ENCODE measurements at places on chromosomes 1 and 21. TPM values are rescaled to one million over a fixed set of nuclear protein-coding genes. Genes with fewer than 3 reads are reported as not detected.

DNA sequence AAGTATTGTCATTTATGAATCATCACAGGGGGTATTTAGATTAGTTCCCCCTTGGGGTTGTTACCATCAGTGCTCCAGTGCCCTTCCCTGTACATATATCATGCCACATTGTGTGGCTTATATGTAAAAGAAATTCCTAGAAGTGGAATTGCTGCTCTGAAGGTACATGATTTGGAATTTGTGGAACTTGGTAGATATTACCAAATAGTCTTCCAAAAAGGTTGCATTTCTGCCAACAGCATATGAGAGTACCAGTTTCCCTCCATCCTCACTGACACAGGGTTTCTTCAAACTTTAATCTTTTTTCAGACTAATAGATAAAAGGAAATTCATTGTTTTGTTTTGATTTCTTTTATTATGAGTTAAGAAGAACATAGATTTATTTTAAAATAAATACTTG, 41.3 kb downstream of the AKNAD1 start:
- H3K4me1 ChIP-seq, result no peaks in the 10 kb centered on the region
- peaks cover 9% of the 10 kb centered on the region for H3K27me3 ChIP-seq
- DNase-seq, result no peak
- no peak overlapping the region for H3K27ac ChIP-seq
- no peaks in the 10 kb centered on the region for H3K36me3 ChIP-seq

- H3K4me1 ChIP-seq, result peaks cover 4% of the 10 kb centered on the region
- H3K4me3 ChIP-seq, result no peak overlapping the region
- H3K27me3 ChIP-seq, result no peaks in the 10 kb centered on the region
Measured at GRCh38 chr21:37188825-37189224, 78.3 kb downstream of the VPS26C start.

Gene HSPA6
- 0.34 TPM for total RNA-seq

Gene LPGAT1
- total RNA-seq, result 18.1 TPM

- H3K4me1 ChIP-seq, result no peaks in the 10 kb centered on the region
- DNase-seq, result no peak
- H3K36me3 ChIP-seq, result no peaks in the 10 kb centered on the region
- no peaks in the 10 kb centered on the region for H3K27me3 ChIP-seq
- no peak overlapping the region for H3K27ac ChIP-seq
Measured at GRCh38 chr1:93729502-93729901, 47.9 kb upstream of the BCAR3 start.

Gene AMY2A
- not detected for total RNA-seq

- no peaks in the 10 kb centered on the region for H3K4me1 ChIP-seq
- no peak overlapping the region for H3K27ac ChIP-seq
- no peak overlapping the region for H3K4me3 ChIP-seq
Measured at GRCh38 chr1:87615491-87615890, 286.8 kb downstream of the LMO4 start.

Gene SCCPDH
- total RNA-seq, result 46.3 TPM

Gene OR10J1
- not detected for total RNA-seq

- H3K27ac ChIP-seq, result no peak overlapping the region
- H3K4me3 ChIP-seq, result no peak overlapping the region
- H3K27me3 ChIP-seq, result peaks cover 5% of the 10 kb centered on the region
- DNase-seq, result no peak
- H3K4me1 ChIP-seq, result no peaks in the 10 kb centered on the region
Measured at GRCh38 chr1:17624611-17625233, 85.2 kb downstream of the ARHGEF10L start.

Gene ORC1
- total RNA-seq, result 54.3 TPM

GRCh38 chr1:200427744-200428143, 17.9 kb upstream of the ZNF281 start:
- no peak overlapping the region for H3K27ac ChIP-seq
- H3K4me1 ChIP-seq, result peaks cover 15% of the 10 kb centered on the region
- no peaks in the 10 kb centered on the region for H3K36me3 ChIP-seq
- no peaks in the 10 kb centered on the region for H3K27me3 ChIP-seq

Gene SEMA4A
- 13.2 TPM for total RNA-seq

GRCh38 chr21:46468108-46468774, 9.6 kb downstream of the DIP2A start:
- H3K27me3 ChIP-seq, result no peaks in the 10 kb centered on the region
- H3K27ac ChIP-seq, result no peak overlapping the region
- H3K36me3 ChIP-seq, result peaks cover 7% of the 10 kb centered on the region
- DNase-seq, result no peak
- no peak overlapping the region for H3K4me3 ChIP-seq
- H3K4me1 ChIP-seq, result peaks cover 24% of the 10 kb centered on the region

DNA sequence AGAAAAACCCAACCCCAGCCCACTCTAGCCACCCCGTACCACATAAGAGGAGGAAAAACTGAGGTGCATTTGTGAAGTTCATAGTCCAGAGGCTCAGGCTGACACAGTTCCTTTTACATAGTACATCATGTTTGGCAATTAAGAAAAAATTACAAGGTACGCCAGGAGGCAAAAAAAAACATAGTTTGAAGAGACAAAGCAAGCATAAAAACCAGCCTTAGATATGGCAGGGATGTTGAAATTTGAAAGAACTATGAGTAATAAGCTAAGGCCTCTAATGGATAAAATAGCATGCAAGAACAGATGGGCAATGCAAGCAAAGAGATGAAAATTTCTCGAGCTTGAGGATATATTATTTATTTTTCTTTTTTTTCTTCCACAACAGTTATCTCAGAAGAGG, 31.9 kb downstream of the MIXL1 start:
- H3K4me3 ChIP-seq, result no peak overlapping the region
- H3K36me3 ChIP-seq, result peaks cover 22% of the 10 kb centered on the region
- no peak for DNase-seq
- no peak overlapping the region for H3K27ac ChIP-seq
- H3K27me3 ChIP-seq, result no peaks in the 10 kb centered on the region
- no peaks in the 10 kb centered on the region for H3K4me1 ChIP-seq

Gene LCE3E
- total RNA-seq, result not detected

DNA sequence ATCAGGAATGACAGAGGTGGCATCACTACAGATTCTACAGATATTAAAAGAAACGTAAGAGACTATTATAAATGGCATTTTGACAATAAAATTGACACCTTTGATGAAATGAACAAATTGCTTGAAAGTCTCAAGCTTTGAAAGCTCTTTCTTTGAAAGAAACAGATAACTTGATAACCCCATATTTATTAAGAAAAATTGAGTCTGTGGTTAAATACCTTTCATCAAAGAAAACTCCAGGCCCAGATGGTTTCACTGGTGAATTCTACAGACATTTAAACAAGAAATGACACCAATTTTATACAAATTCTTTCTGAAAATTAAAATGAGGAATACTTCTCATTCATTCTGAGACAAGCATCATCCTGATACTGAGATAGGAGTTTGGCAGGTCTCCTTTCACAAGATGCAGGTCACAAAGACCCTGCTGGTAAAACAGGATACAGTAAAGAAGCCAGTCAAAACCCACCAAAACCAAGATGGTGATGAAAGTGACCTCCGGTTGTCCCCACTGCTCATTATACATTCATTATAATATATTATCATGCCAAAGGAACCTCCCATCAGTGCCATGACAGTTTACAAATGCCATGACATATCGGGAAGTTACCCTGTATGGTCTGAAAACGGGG, 210.9 kb downstream of the AKT3 start:
- H3K36me3 ChIP-seq, result peaks cover 20% of the 10 kb centered on the region
- H3K27ac ChIP-seq, result no peak overlapping the region
- DNase-seq, result no peak
- no peaks in the 10 kb centered on the region for H3K27me3 ChIP-seq

GRCh38 chr1:156751451-156751756, at the start of gene HDGF:
Gene HDGF (minus strand): TSS chr1:156751675. CDS start chr1:156751429, 246 bp downstream.
- no peak for DNase-seq
- H3K27ac ChIP-seq, result peak within 1 kb of the TSS; percentile 99
- peaks cover 32% of the 10 kb centered on the region for H3K36me3 ChIP-seq
- H3K4me3 ChIP-seq, result peak within 1 kb of the TSS; percentile 99
- peaks cover 41% of the 10 kb centered on the region for H3K4me1 ChIP-seq

Gene KCNN3
- 0.02 TPM for total RNA-seq

Gene MAP1LC3C
- not detected for total RNA-seq

- H3K27ac ChIP-seq, result no peak overlapping the region
- peaks cover 50% of the 10 kb centered on the region for H3K27me3 ChIP-seq
- no peak for DNase-seq
- H3K4me1 ChIP-seq, result peaks cover 12% of the 10 kb centered on the region
Measured at GRCh38 chr1:156673387-156674121, 3.7 kb downstream of the NES start.

Gene CFHR4
- not detected for total RNA-seq

DNA sequence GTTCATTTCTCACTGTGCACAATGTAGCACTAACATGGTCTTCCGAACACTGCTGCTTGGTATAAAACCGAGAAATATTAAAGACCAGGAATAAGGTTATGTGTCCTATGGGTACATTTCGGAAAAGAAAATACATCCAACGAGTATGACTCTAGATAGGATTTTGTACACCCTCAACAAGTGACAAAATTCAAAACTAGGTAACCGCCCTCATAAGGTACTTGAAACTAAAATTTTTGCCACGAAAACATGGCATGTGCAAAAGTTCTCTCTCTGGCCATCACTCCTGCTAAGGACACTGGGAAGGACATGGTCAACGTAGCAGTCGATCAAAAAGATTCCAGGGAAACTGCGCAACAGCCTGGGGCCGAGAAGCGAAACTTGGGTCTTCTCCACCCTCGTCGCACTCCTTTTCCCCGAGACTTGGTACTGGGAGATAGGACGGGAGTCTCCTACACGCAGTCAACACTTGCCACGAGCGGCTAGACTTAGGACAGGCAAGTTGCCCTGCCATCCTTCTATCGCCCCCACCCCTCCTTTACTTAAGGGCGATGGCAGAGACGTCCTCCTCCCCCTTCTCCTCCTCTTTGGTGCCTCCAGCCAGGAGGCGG, 338 bp upstream of the TOR1AIP1 start:
- H3K4me1 ChIP-seq, result peaks cover 36% of the 10 kb centered on the region
- DNase-seq, result no peak
- H3K27me3 ChIP-seq, result no peaks in the 10 kb centered on the region
- H3K4me3 ChIP-seq, result peak overlapping the region; percentile 96
- H3K27ac ChIP-seq, result peak overlapping the region; percentile 99
- H3K36me3 ChIP-seq, result peaks cover 13% of the 10 kb centered on the region
